Stimulated activated CD8-positive, alpha-beta memory T cell treated with anti-CD3 and anti-CD28 coated beads, Interleukin-15, amount 100 ng/mL, for 4 hours (primary cell): ENCODE measurements at places on chromosomes 4 and X.

GRCh38 chr4:110586131-110586850 lies 36.6 kb downstream of the PITX2 start:
- DNase-seq, result no peak

GRCh38 chr4:56301997-56302496 lies 85.2 kb downstream of the AASDH start:
- DNase-seq, result no peak

DNA sequence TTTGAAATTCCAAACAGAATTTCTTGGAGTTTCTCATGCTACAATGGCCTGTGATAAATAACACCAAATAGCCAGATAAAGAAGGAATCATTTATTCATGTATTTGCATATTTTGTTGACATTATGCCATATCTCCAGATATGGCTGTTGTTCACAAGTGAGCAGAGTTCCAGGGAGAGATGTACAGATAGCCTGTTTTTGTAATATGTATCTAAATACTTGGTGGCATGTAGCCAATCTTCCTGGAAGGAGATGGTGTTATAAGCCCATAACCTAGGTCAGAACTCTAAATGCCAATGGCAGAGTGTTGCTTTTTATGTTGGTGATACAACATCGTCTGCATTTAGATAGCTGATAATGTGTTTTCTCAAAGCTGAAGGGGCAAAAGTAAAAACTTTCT lies 292.2 kb downstream of the FBXO8 start:
- no peak for DNase-seq

DNA sequence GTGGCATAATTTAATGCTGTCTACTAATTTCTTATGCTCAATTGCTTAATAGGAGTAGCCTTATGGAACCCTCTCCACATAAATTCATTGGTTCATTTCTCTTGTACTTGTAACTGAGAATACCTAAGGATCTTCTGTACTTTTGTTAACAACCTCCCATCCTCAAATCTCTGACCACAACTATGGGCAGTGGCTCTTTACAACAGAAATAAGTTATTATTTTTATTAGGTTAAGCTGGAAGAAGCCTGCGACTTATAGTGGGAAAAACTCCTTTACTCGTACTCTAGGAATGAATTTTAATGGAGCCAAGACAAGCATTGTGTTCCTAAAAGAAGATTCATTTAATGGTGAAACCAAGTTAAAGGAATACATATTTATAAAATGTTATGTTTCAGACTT lies 337.1 kb upstream of the CTSO start:
- DNase-seq, result no peak

DNA sequence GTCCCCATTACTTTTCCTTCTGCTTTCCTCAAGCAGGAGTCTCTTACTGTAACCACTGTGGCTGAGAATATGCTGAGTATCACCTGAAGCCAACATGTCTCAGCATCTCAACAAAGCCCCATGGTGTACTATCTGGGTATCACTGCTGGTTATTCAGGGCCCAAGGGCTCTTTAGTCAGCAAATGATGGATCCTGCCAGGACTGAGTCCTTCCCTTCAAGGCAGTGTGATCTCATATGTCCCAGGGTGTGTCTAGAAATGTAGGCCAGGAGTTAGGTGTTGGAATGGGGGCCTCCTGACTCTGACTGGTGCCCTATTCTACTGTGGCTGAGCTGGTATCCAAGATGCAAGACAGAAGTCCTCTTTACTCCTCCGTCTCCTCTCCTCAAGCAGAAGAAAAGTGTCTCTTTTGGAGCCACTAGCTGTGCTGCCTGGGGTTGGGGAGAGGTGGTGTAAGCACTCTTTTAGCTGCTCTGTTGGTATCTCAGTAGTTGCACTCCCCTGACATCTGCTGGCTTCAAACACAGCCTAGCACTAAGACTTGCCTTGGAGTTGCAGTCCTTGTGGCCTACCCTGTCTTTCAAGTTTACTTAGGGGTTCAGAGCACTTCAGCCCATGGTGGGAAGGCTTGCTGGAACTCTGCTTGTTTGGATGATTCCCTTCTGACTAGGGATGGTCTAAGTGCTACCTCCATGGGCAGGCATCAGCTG lies 28.6 kb downstream of the OCIAD2 start:
- no peak for DNase-seq

DNA sequence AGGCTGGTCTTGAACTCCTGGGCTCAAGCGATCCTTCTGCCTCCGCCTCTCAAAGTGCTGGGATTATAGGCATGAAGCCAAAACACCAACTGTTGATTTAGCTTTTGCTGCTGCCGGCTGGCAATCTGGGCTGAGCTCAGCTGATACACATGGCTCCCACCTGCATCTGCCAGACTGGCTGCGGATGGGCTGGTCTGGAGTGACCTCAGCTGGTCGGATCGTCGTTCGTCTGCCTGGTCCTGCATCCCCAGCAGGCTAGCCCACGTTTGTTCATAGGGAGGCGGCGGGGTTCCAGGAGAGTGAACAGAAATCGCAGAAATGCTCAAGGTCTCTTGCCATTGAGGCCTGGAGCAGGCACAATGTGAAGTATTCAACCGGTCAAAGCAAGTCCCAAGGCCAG lies 74.4 kb upstream of the DDX3X start:
- no peak for DNase-seq

DNA sequence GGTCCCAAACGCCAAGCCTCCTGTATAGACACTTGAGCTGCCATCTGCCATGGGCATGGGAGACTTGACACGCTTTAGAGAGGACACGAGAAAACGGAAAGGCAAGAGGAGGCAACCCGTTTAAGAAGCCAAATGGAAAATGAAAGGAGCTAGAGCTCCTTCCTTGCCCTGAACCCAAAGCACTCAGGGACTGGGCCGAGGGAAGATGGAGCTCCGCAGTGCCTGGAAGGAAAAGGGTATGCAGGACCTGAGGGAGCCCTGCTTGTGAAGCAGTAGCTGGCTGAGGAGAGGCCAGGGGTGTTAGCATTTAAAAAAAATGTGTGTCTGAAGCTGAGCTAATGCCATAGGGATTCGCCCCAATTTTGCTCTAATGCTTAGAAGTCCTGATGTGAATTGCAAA lies 15.1 kb downstream of the MCF2 start:
- no peak for DNase-seq

- no peak for DNase-seq
Measured at GRCh38 chrX:148500423-148501385, at the start of gene AFF2. AFF2 (plus strand) TSS chrX:148500617; CDS start chrX:148501098, 481 bp downstream.

- DNase-seq, result no peak
Measured at GRCh38 chr4:129455482-129455881, 359.5 kb downstream of the C4orf33 start.

DNA sequence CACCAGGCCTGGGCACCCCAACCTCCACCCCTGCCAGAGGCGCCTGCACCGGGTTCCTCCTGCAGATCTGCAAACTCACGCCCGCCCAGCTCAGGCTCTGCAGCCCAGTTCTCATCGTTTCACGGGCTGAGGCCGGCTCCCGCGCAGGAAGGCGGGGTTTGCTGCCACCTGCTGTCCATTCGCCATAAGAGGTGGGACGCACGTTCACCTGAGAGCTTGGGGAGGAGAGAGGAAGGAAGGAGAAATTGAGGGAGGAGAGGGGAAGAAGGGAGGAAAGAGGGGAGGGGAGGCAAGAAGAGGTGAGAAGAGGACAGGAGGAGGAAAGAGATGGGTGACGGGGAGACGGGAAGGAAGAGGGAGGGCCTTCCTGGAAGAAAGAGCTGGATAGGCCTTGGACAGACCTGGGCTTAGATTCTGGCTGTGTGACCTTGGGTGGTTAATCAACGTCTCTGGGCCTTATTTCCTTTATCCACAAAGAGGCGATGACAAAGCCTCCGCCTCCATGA lies 114.5 kb downstream of the ADRA2C start:
- DNase-seq, result peak; percentile 21

GRCh38 chrX:68829582-68830418 lies 979 bp downstream of the EFNB1 start:
- no peak for DNase-seq

- DNase-seq, result no peak
Measured at GRCh38 chr4:41683326-41683725, 65.2 kb downstream of the PHOX2B start.
